Lung (tissue), 17 donors: ENCODE measurements at places on chromosomes 1 and 21. TPM values are rescaled to one million over a fixed set of nuclear protein-coding genes. Genes with fewer than 3 reads are reported as not detected.

Gene C1orf94
- not detected for total RNA-seq

Gene CLDN19
- total RNA-seq = 2.0 TPM

Gene ECM1
- 20.0 TPM for total RNA-seq

Gene CR1L
- total RNA-seq = 2.6 TPM

Gene PFDN2
- total RNA-seq = 46.7 TPM

Gene TTC22
- 6.6 TPM for total RNA-seq

Gene PPFIA4
- total RNA-seq = 1.3 TPM

Gene VAV3
- 14.4 TPM for total RNA-seq

Gene TCHH
- total RNA-seq = 0.03 TPM

Gene AGO1
- total RNA-seq = 21.4 TPM

Gene FAM177B
- total RNA-seq = not detected

Gene DNASE2B
- 1.3 TPM for total RNA-seq

Gene APCS
- total RNA-seq = 0.46 TPM

Gene NPR1
- total RNA-seq = 16.7 TPM

Gene LHX8
- not detected for total RNA-seq

Gene DCST2
- total RNA-seq = 0.31 TPM

Gene AMIGO1
- 6.3 TPM for total RNA-seq

Gene TP53BP2
- total RNA-seq = 94.2 TPM

Gene AMPD1
- 0.34 TPM for total RNA-seq
